NCI-H1048 (cell line): ENCODE measurements at places on chromosomes 11 and 22.

- DNase-seq: no peak
Observed at GRCh38 chr11:4682623-4683419, 14.8 kb downstream of the OR51E2 start.

DNA sequence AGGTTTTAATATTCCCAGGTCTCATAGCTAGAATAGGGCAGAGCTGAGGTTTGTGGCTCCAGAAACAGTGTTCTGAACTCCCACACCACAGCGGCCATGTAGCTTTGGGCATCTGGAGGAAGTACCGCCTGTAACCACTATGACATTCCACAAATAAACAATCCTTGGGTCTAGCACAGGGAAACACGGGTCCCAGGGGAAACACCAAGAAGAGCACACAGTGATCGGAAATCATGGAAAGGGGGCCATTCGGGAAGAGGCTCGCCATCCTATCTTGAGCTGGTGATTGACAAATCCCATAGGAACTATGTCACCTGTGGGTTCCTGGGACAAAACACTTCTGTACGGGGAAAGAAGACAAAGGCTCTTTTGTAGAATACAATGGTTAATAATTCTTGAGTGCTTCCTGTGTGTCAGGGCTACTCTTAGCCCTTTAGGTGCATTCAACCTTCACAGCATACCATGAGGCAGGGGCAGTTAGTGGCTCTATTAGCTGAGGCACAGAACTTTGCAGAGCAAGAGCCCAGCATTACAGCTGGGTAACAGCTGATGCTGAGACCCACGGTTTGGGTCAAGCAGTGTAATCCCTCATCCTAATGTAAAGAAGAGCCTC, 514.2 kb downstream of the NTM start:
- no peak for DNase-seq

- DNase-seq: no peak
Observed at GRCh38 chr11:111764621-111765020, 1.6 kb downstream of the PPP2R1B start.

DNA sequence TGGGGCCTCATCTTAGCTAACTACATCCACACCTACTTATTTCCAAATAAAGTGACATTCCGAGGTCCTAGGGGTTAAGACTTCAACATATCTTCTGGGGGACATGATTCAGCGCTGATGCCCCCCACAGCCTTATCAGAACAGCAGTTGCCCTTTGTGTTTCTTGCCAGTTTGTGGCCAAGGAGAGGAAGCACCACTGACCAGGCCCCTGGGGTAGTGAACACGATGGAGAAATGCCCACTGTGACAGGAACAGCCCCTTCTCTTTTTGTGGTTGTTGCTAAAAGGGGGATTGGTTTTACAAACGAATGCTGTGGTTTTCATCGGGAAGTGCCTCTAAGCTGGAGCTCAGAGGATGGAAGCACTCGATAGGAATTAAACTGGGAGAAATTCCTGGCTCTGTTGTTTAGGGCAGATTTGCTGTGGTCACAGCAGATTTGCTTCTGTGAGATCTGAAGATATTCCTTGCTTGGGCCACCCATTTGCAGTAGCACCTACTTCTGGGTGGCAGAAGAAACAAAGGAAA, 88.8 kb downstream of the ABTB2 start:
- DNase-seq: no peak

DNA sequence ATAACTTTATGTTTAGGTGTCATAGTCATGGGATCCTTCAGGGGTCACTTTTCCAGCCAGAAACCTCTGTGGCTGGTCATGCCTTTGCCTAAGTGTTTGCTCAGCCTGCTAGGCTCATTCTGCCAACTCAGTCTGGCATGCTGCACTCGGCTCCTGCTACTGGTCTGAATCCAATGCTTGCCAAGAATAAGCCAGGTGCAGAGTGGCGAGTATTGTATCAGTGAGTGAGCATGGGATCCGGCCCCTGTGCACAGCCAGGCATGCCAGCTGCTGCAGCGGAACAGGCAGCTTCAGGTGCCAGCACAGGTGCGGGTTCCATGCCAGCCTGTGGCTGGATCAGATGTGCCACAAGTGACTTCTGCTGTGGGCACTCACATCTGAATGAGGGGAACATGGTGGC, 1269.3 kb upstream of the CNTN5 start:
- DNase-seq: no peak

DNA sequence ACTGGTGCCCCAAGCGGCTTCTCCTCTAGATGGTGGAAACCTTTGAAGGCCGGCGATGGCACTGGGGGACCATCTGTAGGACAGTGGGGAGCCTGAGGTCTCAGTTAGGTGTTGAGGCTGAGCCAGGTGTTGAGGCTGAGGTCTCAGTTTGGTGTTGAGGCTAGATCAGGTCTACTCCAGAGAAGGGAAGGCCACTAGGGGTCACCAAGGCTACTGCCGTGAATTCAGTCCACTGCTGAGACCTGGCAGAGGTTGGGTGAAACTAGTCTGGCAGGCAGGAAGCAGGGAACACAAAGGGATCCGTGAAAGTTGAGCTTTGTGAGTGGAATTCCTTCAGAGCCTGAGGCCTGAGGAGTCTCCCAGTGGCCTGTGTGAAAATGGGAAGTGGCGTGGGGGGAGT, 123.8 kb upstream of the FGF3 start:
- DNase-seq: no peak

GRCh38 chr11:74819400-74819799, 70.8 kb downstream of the RNF169 start:
- DNase-seq: no peak

DNA sequence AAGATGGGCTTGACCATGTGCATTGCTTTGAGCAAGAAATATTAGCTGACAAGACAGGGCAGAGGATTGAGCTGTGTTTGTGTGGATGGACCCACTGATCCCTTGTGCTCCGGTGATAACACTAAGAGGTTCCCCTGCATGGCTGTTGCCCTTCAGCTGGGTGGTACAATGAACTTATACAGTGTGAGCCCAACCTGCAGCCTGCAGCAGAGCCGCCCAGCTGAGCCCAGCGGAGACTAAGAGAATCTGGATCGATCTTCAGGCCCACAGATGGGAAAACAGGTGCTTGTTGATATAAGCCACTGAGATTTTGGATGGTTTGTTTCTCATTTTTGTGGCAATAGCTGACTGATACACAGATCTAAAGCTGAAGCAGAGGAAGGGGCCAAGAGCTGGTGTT, 177.4 kb upstream of the SYT13 start:
- DNase-seq: no peak

- no peak for DNase-seq
Observed at GRCh38 chr11:78312712-78313111, 104.9 kb downstream of the GAB2 start.

DNA sequence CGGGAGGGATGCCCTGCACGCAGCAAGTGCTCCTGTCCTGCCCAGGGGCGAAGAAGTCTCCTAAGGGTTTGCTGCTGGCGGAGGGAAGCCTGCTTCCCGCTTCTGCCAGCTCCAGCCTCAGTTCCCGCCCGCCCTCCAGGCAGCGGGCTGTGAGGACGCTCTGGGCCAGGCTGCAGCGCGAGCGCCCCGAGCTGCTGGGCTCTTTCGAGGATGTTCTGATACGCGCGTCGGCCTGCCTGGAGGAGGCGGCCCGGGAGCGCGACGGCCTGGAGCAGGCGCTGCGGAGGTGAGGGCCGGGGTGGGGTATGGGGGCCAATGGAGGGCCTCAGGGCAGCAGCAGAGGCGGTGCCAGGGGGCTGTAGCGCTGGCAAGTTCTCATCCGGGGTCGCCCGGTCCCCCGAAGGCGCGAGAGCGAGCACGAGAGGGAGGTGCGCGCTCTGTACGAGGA, 2.2 kb downstream of the CRACR2B start:
- DNase-seq: no peak
